ENCODE measurements at places on chromosomes 4 and X.

GRCh38 chr4:26061248-26061986 is 147.4 kb downstream of the SMIM20 start:
- DNase-seq: peak; percentile 25

DNA sequence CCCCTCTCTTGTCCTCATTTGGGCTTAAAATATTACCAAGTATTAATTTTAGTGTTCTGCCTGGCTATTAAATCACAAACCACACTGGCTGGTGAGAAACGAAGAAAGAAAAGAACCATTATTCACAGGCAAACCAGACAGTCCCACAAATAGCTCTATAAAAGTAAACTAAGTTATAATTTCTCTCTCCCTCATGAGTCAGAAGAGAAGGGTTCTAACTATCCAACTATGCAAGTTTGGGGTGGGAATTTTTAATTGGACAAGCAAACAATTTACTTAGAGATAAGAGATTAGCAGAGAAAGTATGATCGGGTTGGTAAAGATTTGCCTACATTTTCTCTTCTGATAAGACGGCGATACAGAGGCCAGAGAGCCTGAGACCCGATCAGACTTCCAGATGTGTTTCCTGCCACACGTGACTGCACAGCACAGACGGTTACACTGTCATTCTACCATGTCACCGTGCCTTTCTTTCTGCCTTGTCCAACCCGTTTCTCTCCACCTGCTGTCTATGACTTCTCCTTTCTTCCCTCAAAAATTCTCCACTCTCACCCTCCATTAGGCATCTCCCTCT is 52.3 kb downstream of the MEPE start:
- no peak for DNase-seq

- no peak for DNase-seq
Observed at GRCh38 chr4:71595576-71596108, 188.2 kb downstream of the GC start.

- no peak for DNase-seq
Observed at GRCh38 chr4:112968451-112969159, 80.8 kb upstream of the ANK2 start.

DNA sequence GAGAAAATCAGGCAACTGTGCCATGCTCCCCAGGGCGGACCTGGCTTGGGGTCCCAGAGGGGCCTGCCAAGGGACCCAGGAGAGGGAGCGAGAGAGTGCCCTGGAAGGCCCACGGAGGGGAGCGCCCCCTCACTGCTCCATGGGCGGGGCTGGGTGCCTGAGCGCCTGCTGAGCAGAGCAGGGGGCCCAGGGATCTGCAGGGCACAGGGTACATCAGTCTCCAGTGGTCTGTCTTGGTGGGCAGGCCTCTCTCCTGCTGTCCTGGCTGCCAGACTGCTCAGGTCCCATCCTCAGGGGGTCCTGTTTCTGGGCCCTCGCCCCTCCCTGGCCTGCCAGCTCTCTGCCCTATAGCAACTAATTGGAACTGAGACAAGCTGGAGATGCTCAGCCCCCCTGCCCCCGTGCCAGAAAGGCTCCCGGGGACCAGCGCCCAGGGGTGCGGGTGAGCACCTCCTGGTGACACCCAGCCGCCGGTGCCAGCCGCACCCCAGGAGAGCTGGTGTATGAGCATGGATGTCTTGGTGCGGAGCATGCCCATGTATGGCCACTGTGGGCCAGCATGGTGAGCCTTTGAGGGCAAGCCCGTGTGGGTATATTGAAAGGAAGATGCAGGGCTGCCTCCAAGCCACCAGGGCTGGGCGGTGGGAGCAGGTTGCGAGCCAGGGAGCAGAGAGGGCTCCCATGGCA is 1.3 kb downstream of the BGN start:
- no peak for DNase-seq

GRCh38 chr4:128715616-128716015 is 93.9 kb upstream of the JADE1 start:
- DNase-seq: no peak

- no peak for DNase-seq
Observed at GRCh38 chr4:41364876-41365275, 108.1 kb downstream of the UCHL1 start.

GRCh38 chrX:5549512-5549911 is 679.2 kb downstream of the NLGN4X start:
- no peak for DNase-seq

- no peak for DNase-seq
Observed at GRCh38 chr4:162586266-162586665, 422.5 kb upstream of the FSTL5 start.

- no peak for DNase-seq
Observed at GRCh38 chr4:109959195-109959594, 46.5 kb downstream of the EGF start.

DNA sequence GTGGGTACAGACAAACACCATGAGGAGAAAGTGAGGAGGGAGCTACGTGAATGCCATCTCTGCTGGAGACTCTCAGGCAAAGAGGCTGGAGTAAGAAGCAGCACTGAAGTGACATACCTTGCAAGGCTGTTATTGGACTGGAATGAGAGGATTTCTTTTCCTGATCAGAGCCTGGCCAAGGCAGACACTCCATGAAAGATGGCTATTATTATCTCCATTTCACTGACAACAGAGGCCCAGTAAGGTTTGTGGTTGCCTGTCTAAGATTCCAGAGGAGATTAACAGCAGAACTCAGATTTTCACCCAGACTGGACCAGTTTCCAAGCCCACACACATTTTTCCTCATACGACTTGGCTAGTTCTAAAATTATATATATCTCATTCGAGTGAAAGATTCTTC is 162.0 kb upstream of the EOLA2 start:
- DNase-seq: no peak
